GM18507 (cell line): ENCODE measurements at places on chromosomes 4 and X.

DNA sequence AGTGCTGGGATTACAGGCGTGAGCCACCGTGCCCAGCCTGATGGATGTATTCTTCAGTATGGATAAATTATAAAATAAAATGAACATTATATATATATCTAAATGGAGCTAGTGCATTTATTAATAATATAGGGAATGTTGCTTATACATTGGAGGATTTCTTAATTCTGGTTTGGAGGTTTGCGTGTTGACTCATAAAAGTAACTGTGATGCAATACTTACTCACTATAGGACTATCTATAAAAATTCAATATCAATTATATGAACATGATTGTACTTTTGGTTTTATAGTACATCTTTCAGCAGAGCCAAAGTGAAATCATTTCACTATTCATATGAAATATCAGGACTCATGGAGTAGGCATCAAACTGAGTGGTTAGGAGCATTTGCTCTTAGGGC, 3.2 kb upstream of the AREG start:
- no peak for DNase-seq

GRCh38 chrX:134174859-134175258, 62.1 kb upstream of the CCDC160 start:
- no peak for DNase-seq

DNA sequence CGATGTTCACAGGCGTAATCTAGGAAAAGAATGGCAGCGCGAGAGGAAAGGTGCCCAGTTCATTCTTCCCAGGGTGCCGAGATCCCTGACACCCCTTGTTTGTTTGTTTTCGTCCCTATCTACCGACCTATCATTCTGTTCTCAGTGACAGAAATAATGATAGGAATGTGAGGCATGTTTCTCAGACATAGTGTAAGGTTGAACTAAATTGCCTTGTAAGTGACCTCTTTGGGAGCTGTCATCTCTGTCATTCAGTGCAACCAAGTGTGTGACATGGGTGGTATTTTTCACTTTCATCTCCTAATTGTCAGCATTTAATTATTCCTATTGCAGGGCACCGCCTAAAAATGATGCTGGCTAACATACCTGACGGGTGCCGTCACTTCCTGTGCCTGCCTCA, 24.4 kb downstream of the CLDN22 start:
- no peak for DNase-seq

DNA sequence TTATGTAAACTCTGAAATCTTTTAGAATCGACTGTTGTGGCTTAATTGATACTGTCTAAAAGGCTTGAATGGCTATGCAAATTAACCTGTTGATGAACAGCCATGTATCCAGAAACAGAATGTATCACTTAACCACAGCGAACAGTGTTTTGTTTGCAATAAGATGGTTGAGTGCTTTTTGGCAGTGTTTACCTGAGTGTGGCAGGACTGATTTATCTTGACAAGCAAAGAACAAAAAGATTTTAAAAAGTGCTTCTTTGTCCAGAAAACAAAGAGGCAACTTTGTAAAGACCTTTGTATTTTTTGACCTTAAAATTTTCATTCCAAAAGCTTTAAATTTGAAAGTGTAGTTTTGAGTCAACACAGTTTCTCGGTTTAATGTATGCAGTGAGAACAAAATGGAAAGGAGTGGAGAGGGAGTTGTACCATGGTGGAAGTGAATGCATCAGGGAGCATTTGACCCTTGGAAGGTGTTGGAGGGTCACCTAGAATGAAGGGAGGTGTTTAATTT, 18.0 kb downstream of the ARHGAP10 start:
- DNase-seq = no peak

GRCh38 chrX:132187451-132187850, 31.8 kb downstream of the RAP2C start:
- DNase-seq = no peak

DNA sequence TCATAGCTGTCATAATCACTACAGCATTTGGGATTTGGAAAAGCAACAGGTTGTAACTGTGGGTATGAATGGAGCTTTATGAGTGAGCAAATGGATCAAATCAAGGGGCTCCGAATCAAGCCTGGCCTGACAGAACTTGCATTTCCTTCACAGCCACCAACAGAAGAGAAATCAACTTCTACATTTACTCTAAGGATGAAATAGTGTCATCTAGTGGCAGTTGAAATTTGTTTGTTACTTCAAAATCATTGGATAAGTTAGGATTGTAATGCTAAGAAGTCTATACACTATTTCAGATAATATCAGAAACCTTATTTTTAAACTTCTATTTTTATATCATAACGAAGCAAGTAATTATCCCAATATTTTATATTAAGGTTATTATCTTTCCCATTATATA, 10.7 kb upstream of the WDR17 start:
- no peak for DNase-seq

GRCh38 chrX:73126240-73126639, 46.9 kb upstream of the PABPC1L2A start:
- DNase-seq = no peak
